ENCODE measurements at places on chromosomes 12 and 14. TPM values are rescaled to one million over a fixed set of nuclear protein-coding genes. Genes with fewer than 3 reads are reported as not detected.
A peak's percentile ranks its signal among the peaks of the same experiment; 100 is the strongest.

The DNAI7 gene
- not detected for total RNA-seq

The TDRD9 gene
- total RNA-seq, result not detected

The KRT6C gene
- total RNA-seq, result not detected

The ELK3 gene
- 4.2 TPM for total RNA-seq

The CCDC197 gene
- total RNA-seq, result not detected

The ENDOU gene
- not detected for total RNA-seq

DNA sequence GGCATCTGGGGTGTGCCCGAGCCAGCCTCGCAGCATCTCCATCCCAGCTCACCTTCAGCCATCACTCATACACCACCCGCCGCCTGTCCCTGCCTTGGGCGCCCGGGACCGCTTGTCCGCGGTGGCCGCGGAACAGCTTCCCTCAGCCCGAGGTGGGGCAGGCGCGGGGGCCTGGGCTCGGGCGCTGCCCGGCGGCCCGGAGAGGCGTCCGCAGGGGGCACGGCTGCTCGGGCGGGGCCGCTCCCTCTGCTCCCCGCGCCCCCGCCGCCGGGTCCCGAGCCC, 430 bp downstream of the SLC41A2 start:
- no peak for DNase-seq

GRCh38 chr12:124625867-124626675, 58.7 kb upstream of the NCOR2 start:
- no peak for DNase-seq

GRCh38 chr14:64910847-64911495, 3.3 kb upstream of the CHURC1 start:
- DNase-seq, result peak; percentile 14

- DNase-seq, result peak; percentile 49
Measured at GRCh38 chr14:56474419-56475022, 105.1 kb upstream of the TMEM260 start.

GRCh38 chr12:49800421-49801140, 27.6 kb downstream of the NCKAP5L start:
- no peak for DNase-seq

DNA sequence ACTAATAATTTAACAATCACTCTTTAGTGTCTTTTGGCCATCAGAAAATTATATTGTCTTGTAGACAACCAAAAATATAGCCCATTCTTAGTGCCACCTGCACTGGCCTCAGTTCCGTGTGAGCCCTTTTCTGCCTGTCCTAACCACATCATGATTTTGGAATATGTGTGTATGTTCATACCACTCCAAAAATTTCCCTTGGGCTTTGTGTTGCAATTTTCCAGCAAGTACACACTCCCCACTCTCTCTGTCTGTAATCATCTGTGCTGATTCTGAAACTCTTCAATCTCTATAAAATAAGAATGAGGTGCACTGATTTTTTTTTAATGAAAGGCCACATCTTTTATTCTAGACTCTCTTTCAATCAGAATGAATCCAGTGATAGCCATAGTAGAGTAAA, 196.0 kb downstream of the PIK3C2G start:
- DNase-seq, result no peak

GRCh38 chr14:101167428-101167827, 263.9 kb upstream of the RTL1 start:
- peak; percentile 9 for DNase-seq

- DNase-seq, result no peak
Measured at GRCh38 chr12:117875744-117876435, 92.9 kb downstream of the KSR2 start.

GRCh38 chr14:81889529-81889928, 355.9 kb upstream of the SEL1L start:
- no peak for DNase-seq

DNA sequence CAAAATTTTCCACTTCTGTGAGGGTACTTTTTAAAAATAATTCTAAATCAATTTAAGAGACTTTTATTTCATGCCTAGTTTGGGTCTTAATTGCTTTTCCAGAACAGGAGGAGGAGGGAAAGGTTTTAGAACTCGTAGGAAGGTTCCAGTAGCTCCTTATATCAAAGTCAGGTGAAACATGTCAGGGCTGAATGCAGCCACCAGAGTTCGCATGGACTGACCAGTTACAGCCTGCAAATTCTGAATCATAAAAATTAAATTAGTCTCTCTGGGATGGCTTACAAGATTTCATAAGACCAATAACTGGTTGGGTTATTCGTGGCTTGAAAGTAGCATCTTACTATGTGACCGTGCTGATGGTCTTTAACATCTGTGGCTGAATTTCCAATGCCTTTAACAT, 397 bp downstream of the BDKRB1 start:
- DNase-seq, result no peak

- peak; percentile 47 for DNase-seq
Measured at GRCh38 chr12:56104815-56105608, 653 bp downstream of the PA2G4 start.

DNA sequence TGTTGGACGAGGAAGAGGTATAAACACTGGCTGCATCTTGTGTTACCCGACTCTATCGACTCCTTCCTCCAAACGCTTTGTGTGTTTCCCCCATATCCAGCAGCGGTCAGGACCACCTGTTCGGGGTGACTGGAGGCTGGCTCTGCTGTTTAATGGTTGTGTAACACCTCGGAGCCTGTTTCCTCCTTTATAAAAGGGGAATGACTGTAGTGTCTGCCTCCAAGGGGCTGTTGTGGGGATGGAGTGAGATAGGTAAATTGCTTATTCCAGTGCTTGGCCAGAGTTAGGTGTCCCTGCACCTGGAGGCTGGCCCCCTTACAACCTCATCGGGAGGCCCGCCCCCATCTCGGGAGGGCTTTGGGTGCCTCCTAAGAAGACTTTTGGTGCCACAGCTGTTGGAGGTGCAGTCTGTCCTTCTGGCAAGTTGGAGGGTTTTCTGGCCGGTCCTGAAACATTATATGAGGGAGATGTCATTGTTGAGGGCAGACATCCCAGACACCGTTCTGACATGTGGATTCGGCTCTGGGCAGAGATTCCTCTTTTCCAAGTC, 1.1 kb downstream of the MLXIP start:
- DNase-seq, result peak; percentile 50

GRCh38 chr14:59184396-59184795, 4.1 kb upstream of the DAAM1 start:
- no peak for DNase-seq

DNA sequence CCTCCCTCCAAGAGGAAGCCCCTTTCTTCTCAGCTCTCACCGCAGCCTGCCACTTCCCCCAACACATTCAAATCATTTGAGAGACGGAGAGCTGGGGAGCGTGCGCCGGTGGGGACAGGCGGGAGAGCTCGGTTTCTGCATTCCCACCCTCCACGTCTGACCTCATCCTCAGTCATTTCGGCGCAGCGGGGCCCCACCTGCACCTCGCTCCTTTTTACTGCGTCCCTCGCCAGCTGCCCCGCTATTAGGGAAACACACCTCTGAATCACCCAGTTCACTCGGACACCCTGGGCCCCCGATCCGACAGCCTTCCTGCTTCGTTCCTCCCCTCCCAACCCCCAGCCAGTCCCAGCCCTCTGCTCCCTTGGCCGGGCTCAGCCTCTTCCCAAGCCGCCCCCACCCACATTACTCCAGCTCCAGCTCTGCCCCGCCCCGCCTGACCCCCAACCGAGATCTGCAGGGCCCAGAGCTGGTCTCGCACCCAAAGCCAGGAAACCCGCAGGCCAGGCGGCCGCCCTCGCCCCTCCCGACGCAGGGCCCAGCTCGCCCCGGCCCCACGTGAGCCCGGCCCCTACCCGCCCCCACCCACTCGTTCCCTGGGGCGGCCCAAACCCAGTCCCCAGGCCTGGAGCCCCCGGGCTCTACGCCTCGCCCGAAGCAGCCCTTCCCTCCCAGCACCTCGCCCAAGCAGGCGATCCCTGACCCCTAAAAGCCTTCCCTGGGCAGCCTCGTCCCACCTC, 783 bp downstream of the CORO1C start:
- DNase-seq, result peak; percentile 69

DNA sequence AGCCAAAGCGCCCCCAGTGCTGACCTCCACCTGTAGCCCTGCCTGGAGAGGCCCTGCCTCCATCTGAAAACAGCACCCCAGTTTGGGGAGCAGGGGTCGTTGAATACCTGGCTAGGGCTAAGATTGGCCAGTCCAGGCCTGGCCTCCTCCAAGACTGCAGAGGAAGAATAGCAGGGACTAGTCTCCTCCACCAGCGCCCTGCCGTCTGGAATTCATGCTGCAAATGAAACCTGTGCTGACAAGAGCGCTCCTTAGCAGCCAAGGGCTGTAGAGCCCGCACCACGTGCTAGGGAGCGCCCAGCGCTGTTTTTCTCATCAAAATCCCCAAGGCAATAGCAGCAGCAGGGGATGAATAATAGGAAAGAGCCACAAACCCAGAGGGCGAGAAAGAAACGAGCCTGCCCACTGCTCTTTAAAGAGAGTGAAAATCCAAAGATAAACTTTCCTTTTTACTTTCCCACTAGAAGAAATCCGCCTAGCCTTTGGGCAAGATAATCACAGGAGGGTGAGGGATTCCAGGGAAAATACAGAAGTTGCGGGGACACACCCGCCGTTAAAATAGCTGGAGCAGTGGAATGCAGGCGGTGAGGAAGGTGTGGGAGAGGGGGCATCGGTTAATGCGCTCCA, 3.3 kb downstream of the COL2A1 start:
- no peak for DNase-seq

GRCh38 chr14:94173885-94174603, at the start of gene PPP4R4:
PPP4R4 (plus strand) TSS chr14:94174322; CDS start chr14:94174466, 144 bp downstream.
- DNase-seq, result peak; percentile 94

GRCh38 chr14:25574628-25575325, 524.8 kb upstream of the STXBP6 start:
- no peak for DNase-seq

DNA sequence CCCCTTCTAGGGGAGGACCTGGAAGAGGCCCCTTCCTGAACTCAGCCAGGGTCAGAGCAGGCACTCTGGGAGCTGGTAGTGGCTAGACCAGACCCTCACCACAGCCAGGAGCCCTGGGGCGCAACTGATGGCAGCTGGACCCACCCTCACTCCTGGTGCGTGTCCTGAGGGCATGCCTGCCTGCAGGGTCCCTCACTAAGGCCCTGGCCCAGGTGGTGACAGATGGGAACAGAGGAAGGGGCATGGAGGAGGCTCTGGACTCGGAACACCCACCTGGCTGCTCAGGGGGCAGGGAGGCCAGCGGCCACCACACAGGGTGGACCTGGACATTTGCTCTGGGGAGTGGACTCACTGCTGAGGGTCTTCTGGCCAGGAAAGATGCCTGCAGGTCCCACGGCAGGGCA, 342.2 kb upstream of the SFSWAP start:
- DNase-seq, result no peak

DNA sequence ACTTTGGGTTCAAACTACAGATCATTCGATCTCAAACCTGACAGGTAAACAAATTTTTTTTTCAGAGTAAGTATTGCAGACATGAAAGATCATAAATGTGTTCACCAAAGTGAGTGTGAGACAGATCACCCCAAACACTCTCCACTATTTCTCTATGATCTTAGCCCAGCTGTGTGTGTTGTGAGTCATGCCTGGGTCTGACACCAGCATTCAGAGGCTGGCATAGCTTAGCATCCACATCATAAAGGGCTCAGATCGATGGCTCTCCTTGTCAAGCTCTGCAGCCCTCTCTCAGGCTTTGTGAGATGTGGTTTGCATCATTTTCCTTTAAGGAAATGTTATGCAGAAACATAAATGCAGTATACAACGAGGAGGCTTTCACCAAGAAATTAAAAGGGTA, 164.9 kb downstream of the ETV6 start:
- DNase-seq, result no peak

GRCh38 chr12:89890161-89890560, 181.5 kb upstream of the ATP2B1 start:
- no peak for DNase-seq

GRCh38 chr14:106120101-106120500, 593.7 kb downstream of the TMEM121 start:
- no peak for DNase-seq

GRCh38 chr14:98404811-98405210, 867.2 kb downstream of the BCL11B start:
- no peak for DNase-seq

DNA sequence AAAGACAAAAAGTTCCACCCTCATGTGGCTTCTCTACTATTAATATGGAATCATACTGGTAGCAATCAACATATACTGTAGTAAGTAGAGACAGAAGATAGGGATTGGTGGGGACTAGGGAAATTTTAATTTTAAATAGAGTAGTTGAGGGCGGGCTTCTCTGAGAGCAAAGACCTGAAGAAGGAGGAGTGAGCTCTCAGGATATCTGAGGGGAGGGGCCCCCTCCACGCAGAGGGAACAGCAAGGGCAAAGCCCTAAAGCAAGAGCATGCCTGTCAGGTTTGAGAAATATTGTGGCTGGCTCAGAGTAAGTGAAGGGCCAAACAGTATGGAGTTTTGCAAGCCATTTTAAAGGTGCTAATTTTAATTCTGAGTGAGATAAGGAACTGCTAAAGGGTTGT, 64.3 kb downstream of the PCNX1 start:
- no peak for DNase-seq

GRCh38 chr12:93670104-93670503, 7.1 kb upstream of the CRADD start:
- no peak for DNase-seq

GRCh38 chr14:81516986-81517797, 16.5 kb downstream of the SEL1L start:
- no peak for DNase-seq

GRCh38 chr14:69376439-69376838, 21.7 kb downstream of the ERH start:
- no peak for DNase-seq

- no peak for DNase-seq
Measured at GRCh38 chr12:72677139-72677538, 405.0 kb downstream of the TRHDE start.

DNA sequence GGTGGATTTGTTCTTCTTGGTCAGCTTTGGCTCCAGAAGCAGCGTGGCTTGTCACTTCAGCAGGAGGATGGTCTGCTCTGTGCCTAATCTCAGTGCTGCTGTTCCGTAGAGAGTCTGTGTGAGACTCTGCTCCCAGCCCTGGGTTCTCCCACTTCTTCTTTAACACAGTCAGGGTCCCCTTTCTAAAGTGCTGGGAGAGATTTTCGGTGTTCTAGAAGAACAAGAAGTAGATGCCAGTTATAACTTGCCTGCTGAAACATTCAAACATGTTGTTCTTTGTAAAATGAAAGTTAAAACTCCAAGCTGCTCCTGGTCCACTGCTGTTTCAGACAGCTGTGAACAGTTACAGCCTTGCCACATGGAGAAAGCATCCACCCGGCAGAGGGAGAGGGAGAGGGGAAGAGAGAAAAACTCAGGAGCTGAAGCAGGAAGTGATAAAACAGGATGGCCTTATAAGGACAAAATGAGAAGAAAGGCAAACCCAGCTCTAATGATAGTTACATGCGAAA, 55.2 kb upstream of the CERS5 start:
- DNase-seq, result peak; percentile 50

- DNase-seq, result no peak
Measured at GRCh38 chr12:128424931-128425431, 158.0 kb downstream of the TMEM132C start.

Measured in OCI-LY7 (cell line).